ENCODE measurements at places on chromosomes 5 and 9.

DNA sequence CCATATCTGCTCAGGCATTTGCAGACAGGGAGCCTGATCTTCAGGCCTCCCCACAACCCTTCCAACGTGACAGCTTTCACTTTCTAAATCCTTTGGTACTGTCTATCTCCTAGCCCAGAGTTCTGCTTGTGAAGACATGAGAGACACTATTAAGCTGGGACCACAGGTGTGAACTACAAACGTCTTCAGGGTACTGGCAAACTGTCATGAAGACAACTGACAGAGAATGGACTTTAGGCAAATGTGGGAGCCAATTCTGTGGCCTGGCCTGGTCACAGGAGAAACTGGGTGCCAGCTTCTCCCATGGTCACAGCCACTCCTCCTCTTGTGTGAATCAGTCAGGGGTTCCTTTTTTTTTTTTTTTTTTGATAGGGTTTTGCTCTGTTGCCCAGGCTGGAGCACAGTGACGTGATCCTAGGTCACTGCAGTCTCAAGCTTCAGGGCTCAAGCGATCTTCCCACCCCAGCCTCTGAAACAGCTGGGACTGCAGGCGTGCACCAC is 10.4 kb downstream of the TRIM14 start:
- DNase-seq = no peak

DNA sequence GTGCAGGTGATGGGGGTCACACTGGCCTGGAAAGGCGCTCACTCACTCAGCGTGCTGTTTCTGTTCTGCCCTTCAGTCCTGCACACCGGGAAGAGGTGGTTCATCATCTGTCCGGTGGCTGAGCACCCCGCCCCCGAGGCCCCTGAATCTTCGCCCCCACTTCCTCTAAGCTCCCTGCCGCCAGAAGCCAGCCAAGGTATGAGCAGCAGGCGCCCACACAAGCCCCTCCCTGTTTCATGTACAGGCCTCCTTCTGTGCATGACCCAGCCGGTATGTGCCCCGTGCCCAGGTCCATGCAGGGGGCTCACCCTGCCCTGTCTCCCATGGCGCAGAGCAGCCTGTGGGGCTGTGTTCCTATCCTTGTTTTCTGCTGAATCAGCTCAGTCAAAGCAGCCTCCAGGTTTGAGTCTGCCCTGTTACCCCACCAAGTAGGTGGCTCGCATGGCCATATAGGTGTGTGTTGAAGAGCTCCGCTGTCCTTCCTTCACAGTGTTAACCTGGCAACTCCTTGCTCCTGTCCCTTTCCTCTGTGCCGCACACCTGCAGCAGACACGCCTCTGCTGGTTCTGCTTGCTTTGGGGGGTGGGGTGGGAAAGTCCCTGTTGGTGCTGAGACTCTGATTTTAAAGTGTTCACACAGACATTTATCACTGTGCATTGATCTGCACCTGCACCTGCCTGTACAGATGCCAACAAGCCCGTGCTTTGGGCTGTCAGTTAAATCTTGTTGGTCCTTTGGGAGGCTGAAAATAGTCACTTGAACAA is 84.8 kb downstream of the WNK2 start:
- DNase-seq = no peak

GRCh38 chr5:149759986-149760853 is 30.1 kb downstream of the PPARGC1B start:
- no peak for DNase-seq

DNA sequence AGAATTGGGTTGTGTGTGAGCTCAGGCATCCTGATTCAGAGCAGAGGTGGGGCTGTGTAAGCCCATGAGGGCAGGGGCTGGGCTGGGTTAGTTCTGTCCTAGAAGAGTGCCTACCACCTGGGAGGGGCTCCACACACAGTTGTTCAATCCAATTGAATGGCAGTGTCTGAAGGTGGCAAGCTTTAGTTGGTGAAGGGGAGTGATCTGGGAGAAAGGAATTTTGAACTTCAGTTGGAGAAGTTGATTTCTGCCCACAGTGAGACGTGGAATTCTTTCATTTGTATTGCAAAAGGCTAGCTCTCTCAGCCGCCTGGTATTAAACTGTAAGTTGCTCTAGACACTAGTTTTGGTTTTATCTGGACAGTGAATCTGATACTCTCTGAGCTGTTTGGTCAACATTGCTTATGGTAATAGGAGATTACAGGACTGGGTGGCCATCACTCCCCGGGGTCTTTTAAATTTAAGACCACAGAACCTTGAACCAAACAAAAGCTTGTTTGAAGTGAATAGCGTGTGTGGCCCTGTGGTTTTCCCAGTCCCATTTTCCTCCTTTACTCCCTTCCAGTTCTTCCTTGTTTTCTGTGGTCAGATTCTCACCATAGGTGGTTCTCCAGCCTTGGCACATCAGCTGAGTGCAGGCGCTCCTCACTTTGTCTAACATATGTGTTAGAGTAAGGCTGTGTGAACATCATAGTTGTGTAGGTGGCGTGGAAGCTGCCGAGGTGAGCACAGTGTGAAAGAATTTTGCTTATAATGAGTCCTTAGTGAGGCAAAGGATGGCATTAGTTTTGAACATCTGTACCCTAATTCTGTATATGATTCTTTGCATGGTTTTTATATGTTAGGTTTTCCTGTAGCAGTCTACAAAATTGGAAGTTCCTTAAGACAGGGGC is 78.0 kb downstream of the ARHGAP26 start:
- DNase-seq = no peak

DNA sequence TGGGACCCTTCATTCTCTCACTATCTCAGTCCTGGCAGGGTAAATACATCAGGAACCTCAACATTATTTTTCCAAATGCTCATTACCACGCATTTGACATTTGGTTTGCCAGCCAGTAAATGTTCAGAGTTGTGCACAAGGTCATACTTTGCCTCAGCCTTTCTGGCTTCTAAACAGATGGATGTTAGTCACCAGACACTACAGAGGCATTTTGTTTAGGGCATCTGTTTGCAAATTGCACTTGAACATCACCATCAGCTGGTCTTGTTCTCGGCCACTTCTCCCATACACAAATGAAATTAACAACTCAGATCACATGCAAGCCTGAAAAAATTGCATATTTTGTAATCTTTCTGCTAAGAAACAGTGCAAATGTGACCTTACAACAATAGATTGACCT is 75.0 kb upstream of the SLC1A1 start:
- DNase-seq = no peak

GRCh38 chr5:9930156-9930555 is 300.0 kb upstream of the TAS2R1 start:
- no peak for DNase-seq

GRCh38 chr5:24005384-24005783 is 498.0 kb downstream of the PRDM9 start:
- peak; percentile 5 for DNase-seq

DNA sequence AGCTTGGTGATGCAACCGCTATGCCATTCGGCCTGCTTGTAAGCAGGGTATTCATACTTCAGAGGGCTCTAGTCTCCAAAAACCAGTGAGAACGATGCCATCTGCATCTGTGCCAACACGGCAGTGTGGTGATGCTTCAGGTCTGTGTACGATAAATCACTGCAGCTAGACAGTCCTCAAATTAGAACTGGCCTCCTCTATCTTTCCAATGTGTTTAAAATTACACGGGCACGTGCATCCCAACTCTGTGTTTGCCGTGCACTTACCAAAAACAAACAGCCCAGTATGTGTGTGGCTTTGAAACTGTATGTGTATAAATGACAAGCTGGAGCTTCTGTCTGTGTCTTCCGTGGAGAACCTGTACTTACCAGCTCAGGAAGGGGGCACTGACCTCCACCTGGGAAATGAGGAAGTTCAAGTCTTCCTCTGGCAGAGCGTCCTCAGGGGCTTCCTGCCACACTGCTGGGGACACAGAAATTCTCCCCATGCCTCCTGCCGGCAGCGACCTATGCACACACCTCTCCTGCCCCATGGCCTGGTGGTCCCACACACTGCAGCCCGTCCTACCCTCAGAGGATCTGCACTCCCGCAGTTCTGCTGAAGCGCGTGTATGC is 12.3 kb downstream of the MED10 start:
- no peak for DNase-seq

GRCh38 chr5:160525471-160526261 is 104.0 kb downstream of the PTTG1 start:
- no peak for DNase-seq

GRCh38 chr9:7405924-7406604 is 393.5 kb downstream of the DMAC1 start:
- DNase-seq = no peak

GRCh38 chr5:14105718-14106410 is 37.3 kb upstream of the TRIO start:
- DNase-seq = peak; percentile 25

GRCh38 chr9:121785673-121786542 is 134.5 kb downstream of the DAB2IP start:
- DNase-seq = no peak

DNA sequence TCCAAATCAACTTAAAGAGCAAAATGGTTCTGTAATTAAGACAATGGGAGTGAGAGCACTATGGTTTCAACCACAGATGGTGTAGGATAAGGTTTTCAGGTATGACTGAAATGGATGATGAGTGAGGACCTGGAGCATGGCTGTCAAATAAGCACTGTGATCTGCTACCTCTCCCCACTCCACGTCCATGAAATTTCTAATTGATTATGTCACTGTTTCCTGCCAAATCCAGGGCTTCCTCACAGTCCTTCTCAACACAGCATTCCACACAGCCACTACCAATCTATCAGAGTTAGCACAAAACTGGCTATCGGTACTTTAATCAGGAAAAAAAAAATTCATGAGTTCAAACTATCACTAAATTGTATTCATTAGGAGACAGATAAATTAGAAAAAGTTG is 420.4 kb upstream of the WWC1 start:
- DNase-seq = no peak

GRCh38 chr5:65737842-65738241 is 15.8 kb downstream of the NLN start:
- DNase-seq = no peak

DNA sequence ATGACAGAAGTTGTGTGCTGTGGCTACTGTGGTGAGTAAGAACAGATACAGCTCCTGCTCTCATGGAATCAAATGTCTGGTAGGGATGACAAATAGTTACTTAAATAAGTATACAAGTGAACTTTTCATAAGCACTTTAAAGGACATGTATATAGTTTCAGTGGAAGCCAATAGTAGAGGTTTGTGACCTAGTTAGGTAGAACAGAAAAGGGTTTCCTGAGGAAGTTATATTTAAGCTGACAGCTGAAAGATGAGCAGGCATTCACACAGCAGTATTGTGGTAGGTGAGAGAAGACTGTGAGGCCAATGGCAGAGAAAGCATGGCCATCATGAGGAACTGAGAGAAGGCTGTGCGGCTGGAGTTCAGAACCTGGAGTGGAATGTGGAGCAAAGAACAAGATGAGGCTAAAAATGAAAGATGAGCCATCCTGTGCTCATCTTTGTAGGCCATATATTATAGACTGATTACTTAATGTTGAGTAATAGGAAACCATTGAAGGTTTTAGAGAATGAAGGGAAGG is 15.4 kb downstream of the FAM174A start:
- DNase-seq = no peak

DNA sequence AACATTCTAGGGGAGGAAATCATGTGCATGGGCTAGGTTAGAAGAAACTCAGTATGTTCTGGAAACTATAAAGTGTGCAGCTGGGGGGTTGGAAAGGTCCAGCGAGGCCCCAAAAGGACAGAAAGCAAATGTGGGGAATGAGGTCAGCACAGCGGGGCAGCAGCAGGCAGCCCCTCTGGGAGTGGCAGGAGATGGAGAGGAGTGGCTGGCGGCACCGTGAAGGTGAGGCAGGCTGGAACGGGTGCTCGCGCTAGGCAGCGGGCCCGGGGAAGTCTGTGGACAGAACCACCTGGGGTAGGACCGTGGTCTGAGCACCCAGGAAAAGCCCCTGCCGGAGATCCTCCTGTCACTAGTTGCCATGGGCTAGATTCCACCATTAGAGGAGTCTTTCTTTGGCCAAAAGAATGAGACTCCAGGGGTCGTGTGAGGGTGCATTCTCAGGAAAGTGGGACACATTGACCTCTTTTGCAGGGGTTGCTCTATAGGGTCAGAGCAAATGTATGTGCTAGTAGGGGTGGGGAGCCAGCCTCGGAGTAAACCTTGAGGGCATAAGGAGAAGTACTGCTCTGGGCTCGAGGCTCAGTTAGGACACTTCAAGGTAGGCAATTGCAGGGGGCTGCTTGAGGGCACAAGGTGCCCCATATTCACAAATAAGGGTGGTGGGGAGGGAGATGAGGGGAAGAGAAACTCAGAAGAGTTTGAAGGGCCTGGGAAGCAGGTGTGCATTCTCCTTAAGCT is 61.2 kb downstream of the IL6ST start:
- DNase-seq = no peak

DNA sequence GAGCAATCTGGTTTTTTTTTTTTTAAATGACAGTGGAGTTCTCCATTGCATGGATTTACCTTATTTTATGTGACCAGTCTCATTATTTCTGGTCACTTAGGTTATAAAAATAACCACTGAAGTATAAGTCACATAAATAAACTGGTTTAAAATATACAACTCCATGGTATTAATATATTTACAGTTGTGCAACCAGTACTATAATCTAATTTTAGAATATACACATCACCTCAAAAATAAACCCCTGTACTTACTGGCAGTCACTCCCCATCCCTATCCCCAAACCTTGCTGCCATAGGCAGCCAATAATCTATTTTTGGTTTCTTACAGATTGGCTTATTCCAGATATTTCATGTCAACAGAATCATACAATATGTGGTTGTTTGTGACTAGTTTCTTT is 57.8 kb downstream of the FYB1 start:
- no peak for DNase-seq

DNA sequence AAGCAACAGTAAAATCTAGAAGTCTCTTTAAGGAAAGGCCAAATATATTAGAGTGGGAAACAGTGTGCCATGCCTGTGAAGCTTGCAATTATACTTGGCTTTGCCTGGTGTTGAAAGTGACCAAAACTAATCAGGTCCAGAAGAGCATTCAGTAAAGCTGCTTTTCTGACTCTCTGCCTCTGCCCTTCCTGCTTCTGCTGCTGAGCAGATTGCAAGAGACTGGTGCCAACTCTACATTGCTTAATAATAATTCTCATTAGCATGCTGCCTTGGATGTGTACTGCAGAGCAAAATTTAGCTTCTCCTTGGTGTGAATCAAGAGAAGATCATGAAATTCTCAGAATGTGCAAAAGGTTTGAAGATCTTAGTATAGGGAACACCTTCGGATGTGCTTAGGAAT is 120.4 kb upstream of the RFX3 start:
- no peak for DNase-seq

DNA sequence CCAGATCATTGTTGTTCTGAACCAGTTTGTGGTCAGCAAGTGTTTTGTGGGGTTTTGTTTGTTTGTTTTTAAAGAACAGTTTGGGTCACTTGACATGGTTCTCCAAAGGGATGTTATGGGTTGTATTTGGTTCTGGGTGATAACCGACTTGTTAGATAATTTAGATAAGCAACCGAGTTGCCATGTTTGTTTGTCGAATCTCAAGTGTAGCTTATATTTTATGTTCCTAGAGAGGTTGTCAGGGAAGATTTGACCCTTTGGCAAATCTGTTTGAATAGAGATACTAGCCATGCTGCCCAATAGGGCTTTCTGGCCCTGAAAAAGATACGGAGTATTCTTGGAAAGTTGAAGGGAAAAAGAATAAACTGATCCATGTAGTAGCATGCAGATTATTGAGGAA is 12.2 kb upstream of the FGF18 start:
- DNase-seq = no peak

Measured in NCI-H460 (cell line).